ENCODE measurements at places on chromosomes 4 and X.

- DNase-seq: no peak
Observed at GRCh38 chr4:35734381-35735098, 509.8 kb downstream of the ARAP2 start.

DNA sequence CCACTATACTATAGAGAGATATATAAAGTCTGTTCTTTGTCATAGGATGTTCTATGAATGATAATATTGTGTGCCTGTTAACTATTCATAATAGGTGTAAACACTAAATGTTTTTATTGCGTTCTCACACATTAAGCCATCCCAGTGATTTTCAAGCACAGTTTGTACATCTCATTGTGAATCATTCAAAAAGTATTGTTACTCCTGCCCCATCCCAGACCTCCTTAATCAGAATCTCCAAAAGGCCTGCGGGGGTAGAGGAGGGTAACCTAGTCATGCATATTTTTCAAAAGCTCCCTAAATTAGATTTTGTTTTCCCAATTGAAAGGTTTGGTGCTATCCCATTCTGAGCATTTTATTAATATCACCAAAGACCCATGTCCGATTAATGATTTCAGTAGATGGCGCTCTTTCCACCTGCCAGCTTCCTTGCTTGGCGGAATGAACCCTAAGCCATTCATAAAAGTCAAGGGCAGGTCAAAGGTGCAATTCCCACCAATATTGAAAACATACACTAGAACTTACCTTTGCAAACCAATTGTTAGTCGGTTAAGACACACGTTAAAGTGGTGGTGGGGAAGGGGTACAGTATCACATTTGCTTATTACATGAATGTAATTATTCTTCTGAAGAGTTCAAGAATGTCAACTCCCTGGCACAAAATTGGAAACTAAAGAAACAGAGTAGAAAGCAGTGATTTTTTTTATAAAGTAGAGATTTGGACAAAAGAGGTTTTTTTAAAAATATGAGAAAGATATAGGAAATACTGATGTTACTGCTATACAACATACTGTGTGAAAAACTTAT, 5.8 kb upstream of the TET2 start:
- DNase-seq: peak; percentile 47

DNA sequence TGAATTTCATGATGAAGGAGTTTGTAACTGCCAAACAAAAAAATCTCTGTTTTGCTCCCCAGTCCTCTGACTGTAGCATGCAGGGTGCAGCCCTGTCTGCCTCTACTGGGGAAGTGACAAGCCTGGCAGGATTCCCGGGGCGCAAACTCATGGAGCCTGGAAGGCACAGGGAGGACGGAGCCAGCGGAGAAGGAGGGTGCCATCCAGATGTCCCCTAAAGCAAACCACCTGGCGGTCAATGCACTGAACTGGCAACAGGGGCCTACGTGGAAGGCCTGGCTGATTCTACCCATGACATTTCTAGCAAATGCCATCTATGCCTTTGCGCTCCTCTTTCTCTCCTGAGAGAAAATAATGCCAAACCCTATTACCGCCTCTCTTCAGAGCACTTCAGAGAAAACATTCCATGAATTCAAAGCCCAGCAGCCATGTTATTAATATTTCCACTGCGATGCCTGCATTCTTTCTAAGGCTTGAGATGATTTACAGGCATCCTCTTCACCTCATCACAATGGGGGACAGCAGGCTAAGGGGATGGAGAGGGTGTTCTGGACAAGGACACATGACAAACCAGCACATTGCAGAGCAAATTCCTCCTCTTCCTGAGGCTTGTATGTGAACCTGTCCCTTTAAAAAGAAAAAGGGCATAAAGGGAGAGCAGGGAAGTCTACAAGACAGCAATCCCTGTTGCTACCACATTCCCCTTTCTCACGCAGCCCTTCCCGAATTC, 329.3 kb upstream of the NOCT start:
- DNase-seq: no peak

GRCh38 chrX:67384403-67384802, 159.4 kb upstream of the AR start:
- no peak for DNase-seq

DNA sequence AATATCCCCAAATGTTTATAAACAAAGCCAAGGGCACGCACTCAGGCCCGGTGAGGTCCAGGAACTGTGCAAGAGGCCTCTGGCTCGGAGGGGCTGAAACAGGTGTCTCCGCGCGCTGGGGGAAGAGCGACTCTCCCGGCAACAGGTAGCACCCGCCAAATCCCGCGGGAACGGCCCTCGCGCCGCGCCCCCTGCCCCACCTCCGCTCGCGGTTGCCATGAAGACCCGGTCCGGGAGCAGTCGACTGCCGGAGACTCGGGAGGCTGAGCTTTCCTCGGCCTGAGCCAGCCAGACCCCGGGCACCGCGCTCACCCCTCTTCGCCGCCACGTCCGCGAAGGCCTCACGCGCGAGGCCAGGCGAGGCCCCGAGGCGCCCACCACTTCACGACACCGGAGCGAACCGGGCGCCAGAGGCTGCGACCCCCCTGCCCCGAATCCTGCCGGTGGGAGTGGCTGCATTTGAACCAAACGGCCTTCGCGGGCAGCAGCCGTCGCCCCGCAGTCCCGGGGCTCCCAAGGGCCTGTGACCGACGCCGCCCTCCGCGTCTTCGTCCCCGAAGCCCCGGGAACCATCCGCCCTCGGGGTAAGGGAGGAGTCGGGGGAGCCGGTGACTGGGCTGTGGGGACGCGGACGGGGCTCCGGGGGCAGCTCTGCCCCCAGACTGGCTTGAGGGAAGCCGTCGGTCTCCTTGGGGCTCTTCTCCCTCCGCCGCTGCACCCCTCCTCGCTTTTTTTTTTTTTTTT, at the start of gene NSUN7:
Gene NSUN7, plus strand, starts transcription at position 239 of the 744 bp plus-strand sequence. CDS start 739 bp downstream, outside the sequence.
- DNase-seq: peak; percentile 78
